Activated T-helper 1 cell treated with anti-CD3 and anti-CD28 coated beads, Interleukin-2, amount 50 U/mL, for 16 hours (primary cell): ENCODE measurements at places on chromosomes 6 and 20.

GRCh38 chr6:43699564-43700186 lies 12.1 kb upstream of the MRPS18A start:
- no peak for DNase-seq

DNA sequence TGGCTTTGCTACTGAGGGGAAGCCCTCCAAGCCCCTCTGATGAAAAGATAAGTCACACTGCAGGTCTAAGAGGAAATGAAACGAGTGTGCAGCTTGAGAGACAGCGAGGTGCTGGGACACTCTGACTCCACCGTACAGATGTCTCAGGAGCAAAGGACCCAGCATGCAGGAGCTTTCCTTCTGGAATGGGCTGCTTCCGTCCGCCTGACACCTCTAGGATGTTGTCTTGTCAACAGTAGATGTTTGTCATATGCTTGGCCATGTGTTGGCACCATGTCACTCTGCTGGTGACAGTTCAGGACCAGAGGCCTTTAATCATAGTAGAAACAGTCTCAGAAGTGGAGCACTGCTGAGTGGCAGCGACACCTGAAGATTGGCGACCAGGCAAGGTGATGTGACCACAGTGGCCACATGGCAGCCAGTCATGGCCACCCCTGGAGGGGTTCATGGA lies 46.7 kb downstream of the SLC24A3 start:
- DNase-seq: no peak

- no peak for DNase-seq
These were observed 224.8 kb upstream of the MAP3K7 start for GRCh38 chr6:90811596-90812226.

DNA sequence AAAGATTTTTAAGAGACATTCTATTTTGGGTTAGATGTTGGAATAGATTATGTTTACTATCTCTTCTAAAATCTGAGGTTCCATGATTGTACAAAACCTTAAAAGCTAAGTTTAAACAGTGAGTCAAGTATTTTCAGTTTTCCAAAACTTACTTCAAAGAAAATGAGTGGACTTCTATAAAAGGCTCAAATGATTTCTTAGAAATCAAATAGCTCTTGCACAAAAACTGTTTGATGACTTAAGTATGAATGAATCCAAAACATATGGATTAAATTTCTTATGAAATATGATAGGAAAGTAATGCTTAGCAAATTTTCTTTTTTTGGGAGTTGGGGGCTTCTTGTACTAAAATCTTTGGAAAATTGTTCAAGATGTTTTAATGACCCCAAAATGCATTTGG lies 837.3 kb upstream of the SLC35B3 start:
- no peak for DNase-seq

- DNase-seq: no peak
These were observed 2.1 kb upstream of the UBE2V1 start for GRCh38 chr20:50115041-50115512.

- DNase-seq: peak; percentile 36
These were observed 48.2 kb downstream of the MRPL14 start for GRCh38 chr6:44078827-44079671.

GRCh38 chr20:11891776-11892545 lies 25.7 kb upstream of the BTBD3 start:
- no peak for DNase-seq

DNA sequence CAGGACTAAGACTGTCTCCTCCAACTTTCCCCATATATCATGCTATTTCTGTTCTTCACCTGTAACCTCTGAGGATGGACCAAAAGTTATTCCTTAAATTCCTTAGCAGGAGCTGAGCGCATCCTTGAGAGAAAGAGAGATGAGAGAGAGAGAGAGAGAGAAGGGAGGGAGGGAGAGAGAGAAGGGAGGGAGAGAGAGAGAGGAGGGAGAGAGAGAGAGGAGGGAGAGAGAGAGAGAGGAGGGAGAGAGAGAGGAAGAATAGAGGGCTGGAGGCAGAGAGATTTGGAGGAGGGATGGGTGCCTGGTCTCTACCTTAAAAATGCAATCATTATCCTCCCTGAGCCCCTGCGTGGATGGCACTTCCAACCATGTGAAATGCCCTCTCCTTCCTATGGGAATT lies 73.6 kb downstream of the BMP2 start:
- no peak for DNase-seq

DNA sequence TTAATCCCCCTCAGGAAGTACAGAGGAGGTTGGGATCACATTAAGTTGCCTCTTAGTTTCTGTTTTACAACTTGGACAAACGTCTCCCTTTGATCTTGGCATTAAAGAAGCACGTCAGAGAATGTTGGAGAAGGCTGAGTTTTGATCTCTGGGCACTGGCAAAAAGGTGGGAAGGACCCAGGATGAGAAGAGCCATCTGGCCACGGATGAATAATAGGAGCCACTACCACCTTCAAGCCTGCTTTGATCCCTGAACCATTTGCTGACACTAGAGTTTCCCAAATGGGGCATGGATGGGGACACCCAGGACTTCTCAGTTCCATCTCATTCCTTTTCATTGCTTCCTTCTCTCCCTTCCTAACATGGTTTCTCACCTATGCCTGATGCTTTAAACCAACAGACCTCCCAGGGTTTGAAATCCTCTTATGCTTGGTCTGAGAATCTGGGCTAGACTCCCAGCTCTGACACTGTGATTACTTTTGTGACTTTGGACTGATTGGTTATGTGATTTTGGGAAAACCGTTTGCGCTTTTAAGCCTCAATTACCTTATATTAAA lies 5.8 kb downstream of the TM9SF4 start:
- DNase-seq: no peak

DNA sequence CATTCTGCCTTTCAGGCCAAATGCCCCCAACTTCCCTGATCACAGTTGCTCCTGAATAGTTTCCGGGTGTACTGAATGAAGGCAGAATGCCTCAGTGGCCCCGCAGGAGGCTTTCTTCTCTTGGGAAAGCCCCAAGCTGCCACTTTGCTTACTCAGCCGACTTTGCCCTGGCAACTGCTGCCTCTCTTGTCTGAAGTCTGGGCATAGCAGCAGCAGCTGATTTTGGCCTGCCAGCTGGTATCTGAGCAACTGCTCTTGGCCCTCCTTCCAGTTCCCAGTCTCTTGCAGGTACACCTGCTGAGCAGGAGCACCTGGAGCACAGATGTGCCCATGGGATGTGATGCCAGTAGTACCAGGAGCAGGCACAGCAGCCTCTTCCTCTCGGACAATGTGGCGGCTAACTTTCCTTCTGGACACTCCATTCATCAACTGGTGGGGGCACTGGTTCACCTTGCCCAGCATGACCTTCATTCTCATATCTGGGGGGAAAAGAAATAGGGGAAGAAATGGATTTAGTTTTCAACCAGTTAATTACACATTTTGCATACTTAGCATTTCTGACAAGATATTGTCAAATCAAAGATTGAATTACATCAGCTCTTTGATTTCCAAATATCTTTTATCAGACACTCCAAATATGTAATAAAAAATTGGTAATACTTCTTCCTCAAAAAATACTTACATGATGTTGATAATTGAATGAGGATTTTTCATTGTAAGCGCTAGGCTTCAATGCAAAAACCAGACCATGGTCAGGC lies 468.2 kb downstream of the PKHD1 start:
- DNase-seq: no peak

DNA sequence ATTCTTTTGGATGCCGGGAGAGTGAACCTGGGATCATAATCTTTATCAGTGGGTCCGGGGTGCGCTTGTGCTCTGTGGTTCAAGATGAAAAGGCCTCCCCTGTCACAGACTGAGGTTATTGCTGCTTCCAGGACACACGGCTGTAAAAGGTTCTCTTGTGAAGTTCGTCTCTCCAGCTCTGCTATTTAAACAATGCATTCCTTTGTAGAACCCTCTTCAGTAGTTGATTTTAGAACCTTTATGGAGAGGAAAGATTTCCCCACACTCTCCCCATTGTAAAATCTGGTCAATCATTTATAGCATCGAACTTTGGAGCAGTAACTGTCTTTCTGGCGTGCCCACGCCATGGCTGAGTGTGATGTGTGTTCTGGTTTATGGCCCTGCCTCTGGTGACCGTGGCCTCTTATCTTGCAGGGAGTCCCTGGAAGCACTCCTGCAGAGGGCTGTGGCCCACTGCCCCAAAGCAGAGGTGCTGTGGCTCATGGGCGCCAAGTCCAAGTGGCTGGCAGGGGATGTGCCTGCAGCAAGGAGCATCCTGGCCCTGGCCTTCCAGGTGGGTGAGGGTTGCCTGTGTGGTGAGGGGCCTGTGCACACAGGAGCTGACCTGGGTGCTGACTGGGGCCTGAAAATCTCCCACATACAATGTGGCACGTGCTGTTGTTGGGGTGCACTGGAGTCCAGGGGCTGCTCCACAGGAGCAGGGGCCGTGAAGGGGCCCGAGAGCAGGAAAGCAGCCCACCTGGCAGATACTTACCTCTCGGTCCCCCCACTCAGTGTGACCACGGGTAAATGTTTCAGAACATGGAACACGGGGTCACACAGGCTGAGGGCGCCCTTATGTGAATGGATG lies 11.6 kb upstream of the C20orf204 start:
- no peak for DNase-seq

DNA sequence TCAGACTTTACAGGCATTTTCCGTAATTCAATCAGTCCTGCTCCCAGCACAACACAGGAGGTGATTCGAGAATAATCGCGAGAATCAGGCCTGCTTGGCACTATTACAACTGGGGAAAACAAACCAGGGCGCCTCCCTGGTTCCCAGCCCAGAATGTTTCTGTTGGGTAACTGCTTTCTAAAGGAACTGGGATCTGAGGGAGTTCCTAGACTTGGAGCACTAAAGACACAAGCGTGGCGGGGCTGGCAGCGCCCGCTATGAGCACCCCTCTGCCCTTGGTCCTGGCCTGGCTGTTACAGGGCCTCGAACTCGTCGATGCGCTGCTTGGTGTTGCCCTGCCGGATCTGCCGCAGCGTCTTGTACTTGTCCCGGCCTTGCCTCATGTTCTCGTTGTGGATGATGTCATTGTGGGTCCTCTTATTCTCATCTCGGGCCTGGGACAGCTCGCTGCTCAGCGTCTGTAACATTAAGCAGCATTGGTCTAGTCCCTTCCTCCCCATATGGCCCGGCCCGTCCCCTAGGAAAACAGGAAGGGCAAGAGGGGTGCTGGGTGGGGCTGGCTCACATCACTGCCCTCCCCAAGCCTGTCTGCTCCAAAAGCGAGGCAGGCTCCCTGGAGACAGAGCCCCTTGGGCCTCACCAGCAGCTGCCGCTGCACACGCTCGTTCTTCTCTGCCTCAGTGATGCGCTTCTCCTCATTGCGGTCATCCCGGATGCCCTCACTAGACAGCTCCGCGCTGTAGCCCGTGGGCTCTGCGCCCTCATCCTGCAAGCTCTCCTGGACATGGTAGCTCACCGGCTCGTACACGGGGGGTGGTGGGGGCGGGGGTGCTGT lies 52.3 kb downstream of the EZR start:
- DNase-seq: no peak

- DNase-seq: no peak
These were observed 89.9 kb downstream of the PDSS2 start for GRCh38 chr6:107369493-107369892.

- no peak for DNase-seq
These were observed 164.5 kb upstream of the CST7 start for GRCh38 chr20:24784607-24785006.

GRCh38 chr6:77463308-77463860 lies at the start of gene HTR1B:
Gene HTR1B, minus strand, starts transcription at chr6:77463491. Its CDS starts 88 bp downstream, at chr6:77463403.
- no peak for DNase-seq

DNA sequence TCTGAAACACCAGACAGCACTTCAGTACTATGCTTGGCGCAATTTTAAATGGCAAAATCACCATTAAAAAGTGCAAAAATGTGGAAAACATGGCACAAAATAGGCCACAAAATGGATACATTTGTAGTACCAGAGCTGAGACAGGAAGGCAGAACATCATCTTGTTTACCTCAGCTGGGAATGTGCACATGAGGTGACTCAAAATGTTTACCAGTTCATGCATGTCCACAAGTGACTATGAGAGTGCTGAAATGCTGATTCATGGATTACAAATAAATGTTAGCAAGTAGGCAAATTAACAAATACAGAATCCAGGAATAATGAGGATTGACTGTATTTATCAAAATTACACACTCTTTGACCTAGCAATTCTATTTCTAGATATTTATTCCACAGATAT lies 201.6 kb downstream of the ISM1 start:
- DNase-seq: no peak

- no peak for DNase-seq
These were observed 140.0 kb downstream of the CFAP61 start for GRCh38 chr20:20192366-20192765.

GRCh38 chr6:55913228-55914195 lies 38.1 kb upstream of the BMP5 start:
- DNase-seq: no peak

- DNase-seq: no peak
These were observed 61.3 kb downstream of the DST start for GRCh38 chr6:56581296-56581925.

GRCh38 chr20:58682656-58683531 lies 9.7 kb upstream of the NPEPL1 start:
- DNase-seq: no peak

- no peak for DNase-seq
These were observed 195.8 kb downstream of the HAO1 start for GRCh38 chr20:7744411-7744810.

GRCh38 chr6:81774542-81774941 lies 22.1 kb upstream of the TENT5A start:
- no peak for DNase-seq

DNA sequence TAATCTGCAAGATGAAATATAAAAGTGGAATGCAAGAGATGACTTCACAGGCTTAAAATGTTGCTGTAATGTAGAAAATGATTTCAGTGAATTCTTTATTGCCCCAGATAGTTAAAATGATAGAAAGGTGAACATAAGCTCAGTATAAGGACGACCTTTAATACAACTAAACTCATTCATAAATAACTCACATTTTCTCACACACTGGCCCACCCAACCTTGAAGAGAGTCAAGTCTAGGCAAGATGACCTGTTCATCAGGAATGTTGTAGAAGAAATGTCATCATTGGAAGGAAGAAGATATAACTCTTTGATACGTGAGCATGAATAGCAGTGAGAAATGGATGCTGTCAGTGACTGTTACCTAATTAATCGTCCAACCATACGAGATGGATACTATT lies 111.1 kb upstream of the SASH1 start:
- DNase-seq: no peak

DNA sequence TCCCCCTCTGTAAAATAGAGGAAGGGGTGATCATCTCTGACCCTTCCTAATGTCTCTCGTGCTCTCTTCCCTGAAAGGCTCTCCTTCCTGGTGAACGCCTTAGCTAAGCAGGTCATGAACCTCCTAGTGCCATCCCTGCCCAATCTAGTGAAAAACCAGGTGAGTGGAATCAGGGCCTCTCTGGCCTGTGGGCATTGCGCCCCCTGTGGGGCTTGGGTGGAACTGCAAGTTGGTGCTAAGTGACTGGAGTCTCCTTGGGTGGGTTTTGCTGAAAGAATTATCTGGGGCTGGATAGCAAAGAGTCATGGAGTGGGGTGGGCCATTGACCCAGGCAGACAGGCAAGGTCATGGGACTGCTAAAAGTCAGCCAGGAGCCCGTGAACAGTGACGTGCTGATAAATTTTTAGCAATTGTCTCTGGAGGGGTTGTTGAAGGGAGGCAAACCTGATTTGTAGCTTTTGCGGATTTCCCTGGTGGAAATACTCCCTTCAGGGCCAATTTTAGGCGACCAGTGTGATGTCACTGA lies 8.9 kb downstream of the BPIFB1 start:
- peak; percentile 58 for DNase-seq

- no peak for DNase-seq
These were observed 21.9 kb downstream of the VEGFA start for GRCh38 chr6:43791745-43792422.
